ENCODE measurements at places on chromosomes 12 and 14.

DNA sequence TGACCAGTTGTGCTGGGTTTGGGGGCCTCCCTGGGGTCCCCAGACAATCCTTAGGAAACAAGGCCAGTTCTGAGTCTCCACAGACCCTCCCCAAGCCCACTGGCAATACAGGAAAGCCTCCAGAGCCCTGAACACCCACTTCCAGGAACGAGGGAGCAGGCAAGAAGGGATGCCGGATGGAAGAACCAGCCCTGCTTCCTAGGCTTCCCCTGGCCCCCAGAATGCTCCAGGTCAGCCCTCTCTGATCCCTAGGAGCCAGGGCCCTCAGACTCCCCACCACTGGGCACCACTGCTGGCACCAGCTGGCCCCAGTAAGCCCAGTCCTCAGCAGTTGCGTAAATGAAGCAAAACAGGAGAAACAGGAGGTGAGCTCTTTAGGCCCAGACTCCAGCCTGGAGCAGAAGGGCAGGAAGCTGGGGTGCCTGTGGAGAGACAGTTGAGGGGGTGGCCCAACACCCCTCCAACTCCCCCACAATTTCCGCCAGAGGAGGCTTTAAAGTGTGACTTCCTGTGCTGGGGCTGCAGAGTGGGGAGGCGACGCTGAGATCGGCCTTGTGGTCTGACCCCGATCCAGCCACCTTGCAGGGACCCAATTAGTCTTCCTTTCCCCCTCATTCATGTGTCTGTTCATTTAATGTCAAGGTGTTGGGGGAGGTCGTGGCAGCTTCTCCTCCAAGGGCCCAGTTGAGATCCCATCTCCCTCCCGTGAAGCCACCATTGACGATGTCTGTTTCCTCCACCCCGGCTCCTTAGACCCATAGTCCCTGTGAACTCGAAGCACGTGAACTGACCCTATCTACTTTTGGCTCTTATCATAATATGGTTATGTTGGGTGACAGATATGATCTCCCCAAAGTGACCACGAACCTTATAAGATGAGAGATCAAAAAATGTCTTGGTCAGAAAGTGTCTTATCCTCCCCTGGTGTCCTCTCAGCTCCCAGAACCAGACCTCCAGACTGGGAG is 4.7 kb downstream of the TNFRSF1A start:
- DNase-seq = peak; percentile 66

- no peak for DNase-seq
Observed at GRCh38 chr14:44653641-44654040, 146.6 kb upstream of the FSCB start.

GRCh38 chr14:98633380-98633779 is 638.6 kb downstream of the BCL11B start:
- no peak for DNase-seq

GRCh38 chr14:92756446-92756845 is 8.0 kb upstream of the LGMN start:
- no peak for DNase-seq

- no peak for DNase-seq
Observed at GRCh38 chr14:91363776-91364523, 53.7 kb downstream of the CCDC88C start.

GRCh38 chr12:1972856-1973317 is 31.4 kb downstream of the DCP1B start:
- no peak for DNase-seq

DNA sequence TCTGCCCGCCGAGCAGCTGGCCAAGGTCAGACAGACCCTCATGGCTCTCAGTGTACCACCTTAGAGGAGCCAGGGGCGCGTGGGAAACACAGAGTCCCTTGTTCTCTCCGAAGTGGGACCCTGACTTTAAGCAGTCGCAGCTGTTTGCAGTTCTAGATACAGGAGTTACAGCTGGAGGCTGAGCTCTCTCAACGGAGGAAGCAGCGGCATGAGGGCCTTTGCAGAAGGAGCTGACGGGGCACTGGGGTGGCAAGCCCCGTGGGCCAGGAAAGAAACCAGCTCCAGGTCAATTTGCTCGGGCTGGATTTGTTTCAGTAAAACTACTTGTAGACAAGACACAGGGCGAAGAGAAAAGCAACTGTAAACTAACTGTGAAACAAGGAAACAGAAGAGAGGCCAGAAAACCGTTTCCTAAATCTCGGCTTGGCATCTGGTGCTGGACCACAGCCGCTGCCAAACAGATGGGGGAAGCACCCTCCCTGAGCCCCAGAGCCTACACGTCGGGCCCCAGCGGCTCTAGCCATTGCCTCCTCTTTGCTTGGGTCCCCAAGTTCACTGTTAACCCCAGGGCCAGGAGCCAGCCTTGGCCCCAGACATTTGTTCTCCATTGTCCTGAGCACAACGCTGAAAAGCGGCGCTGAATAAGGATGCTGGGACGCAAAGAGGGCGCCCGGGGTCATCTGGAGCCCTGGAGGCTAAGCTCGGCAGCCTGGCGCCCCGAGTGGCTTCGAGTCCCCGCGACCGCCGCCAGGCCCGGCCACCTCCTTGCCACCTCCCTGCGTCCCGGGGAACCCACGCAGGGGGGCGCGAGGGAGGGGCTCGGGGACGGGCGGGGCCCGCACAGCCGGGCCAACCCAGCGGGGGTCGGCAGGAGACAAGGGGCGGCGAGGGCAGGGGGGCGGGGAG is 914 bp upstream of the PACS2 start:
- no peak for DNase-seq

- peak; percentile 60 for DNase-seq
Observed at GRCh38 chr12:132444957-132445883, 44.7 kb upstream of the FBRSL1 start.

GRCh38 chr14:61077951-61078720 is 97.1 kb downstream of the SLC38A6 start:
- DNase-seq = no peak

- DNase-seq = peak; percentile 23
Observed at GRCh38 chr12:56593909-56594621, 36.1 kb downstream of the BAZ2A start.

GRCh38 chr12:3272958-3273357 is 195.8 kb downstream of the TSPAN9 start:
- no peak for DNase-seq

DNA sequence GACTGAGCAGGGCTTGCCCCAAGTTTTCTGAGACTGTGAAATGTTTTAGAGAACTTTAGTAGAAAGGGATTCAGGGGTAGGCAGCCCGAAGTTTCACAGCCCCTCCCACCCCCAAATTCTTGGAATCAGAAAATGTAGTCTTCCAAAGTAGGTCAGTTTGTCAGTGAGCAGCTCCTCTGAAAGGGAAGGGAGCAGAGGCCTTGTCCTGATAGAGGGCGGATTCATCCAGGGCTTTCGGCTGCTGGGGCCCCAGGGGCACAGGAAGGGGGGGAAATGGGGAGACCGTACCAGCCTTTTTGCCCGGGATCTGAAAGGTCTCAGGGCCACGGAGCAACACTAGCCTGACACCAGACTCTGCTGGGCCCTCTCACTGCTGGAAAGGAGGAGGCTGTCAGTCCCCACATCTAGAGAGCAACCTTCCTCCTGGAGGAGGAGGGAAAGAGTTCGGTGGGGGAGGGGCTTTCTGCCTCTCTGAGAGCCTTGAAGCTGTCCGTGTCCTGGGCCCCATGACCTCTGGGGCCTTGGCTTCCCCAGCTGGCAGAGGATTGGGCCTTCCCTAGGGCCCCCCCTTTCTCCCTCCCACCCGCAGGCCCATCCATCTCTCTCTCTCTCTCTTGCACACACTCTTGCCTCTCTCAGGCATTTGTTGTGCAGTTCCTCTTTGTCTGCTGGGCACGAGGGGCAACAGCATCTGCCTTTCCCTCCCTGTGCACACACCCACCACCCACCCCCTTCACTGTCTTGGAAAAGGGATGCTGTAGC is at the start of gene IKZF4:
Gene IKZF4 (plus strand): TSS at position 621 of the 762 bp plus-strand sequence. CDS start 451 bp downstream, outside the sequence.
- no peak for DNase-seq

GRCh38 chr14:35986219-35986573 is 160.1 kb downstream of the BRMS1L start:
- no peak for DNase-seq

- DNase-seq = no peak
Observed at GRCh38 chr14:101187816-101188570, 284.5 kb upstream of the RTL1 start.

DNA sequence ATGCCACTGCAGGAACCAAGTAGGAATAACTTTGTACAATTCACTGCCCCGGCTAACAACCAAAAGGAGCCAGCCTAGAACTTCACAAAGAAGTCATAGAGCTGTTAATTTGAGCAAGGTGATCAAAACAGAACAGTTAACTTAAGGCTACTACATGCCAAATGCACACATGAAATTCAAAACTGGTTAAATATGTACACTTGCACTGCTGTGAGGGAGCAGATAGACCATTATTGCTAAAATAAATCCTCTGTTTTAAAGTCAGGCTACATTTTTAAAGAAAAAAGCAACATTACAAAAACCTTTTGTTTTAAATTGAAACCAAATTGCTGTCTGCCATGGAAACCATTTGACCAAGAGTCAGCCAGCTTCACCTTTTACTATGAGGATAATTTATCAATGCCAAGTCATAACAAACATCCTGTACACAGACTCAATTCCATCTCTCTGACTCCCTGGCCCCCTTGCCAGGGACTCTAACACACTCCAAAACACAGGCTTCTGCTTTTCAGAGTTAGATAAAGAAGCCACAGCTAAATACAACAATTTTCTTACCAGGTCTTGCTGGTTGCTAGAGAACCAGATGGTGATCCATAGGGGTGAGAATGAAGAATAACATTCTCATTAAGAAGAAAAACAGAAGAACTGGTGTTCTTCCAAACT is 84.0 kb downstream of the LRP6 start:
- DNase-seq = no peak

DNA sequence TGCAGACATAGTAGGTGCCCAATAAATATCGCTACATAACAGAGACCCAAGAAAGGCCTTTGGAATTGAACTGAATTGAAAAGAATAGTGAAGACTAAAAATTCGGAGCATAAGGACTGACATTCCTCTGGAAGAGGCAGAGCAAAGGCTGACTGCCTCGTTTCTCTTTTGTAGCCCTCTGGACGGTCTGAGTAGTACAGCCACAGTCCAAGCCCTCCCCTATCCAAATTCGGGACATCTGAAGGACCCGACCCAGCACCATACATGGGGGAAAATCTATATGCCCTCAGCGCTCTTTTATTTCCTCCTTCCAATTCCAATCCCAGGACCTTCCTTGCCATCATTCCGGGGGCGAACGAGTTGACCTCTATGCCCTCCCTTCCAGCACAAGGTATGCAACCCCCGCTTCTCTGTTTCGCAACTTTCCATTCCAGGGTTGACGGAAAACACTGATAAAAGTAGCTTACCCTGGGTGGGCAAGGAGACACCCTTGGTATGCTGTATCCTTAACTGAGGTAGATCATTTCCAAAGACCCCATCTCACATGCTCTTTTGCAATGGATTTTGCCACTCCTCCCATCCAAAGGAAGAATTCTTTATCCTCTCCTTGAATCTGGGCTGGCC is 127.4 kb upstream of the MAP1LC3B2 start:
- no peak for DNase-seq
